Activated CD8-positive, alpha-beta memory T cell treated with anti-CD3 and anti-CD28 coated beads for 1 hour (primary cell): ENCODE measurements at places on chromosomes 7 and 10.

- no peak for DNase-seq
Observed at GRCh38 chr7:158953912-158954311, 97.6 kb downstream of the DYNC2I1 start.

DNA sequence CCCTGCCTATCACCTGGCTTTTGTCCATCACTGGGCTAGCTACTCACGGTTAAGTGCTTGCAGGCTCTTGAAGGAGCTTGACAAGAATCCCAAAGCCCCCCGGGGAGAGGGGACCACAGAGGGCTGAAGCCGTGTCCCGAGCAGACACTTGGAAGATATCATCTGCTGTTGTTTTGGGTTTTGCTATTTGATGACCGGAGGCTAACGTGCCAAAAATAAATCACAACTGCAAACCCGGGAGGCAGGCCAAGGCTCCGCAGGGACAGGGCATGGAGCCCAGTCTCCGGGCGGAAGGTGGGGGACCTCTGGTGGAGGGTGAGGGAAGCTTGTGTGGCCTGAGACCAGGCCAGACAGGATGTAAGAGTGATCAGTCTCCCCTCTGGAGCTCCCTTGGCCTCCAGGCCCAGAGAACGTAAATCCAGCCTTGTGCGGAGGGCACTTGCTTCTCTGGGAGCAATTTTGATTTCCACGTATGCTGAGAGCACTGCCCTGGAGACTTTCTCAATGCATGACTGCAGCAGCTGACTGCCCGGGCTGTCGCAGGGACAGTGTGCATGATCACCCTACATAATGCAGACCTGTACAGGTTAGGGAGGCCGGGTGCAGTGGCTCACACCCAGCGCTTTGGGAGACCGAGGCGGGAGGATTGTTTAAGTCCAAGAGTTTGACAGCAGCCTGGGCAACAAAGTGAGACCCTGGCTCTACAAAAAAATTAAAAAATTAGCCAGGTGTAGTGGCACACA lies at the start of gene PHKG1:
PHKG1 (minus strand) TSS at position 164 of the 743 bp plus-strand sequence. CDS start 4,011 bp downstream, outside the sequence.
- no peak for DNase-seq

GRCh38 chr7:130461272-130461671 lies 20.5 kb upstream of the CEP41 start:
- DNase-seq: no peak

- DNase-seq: no peak
Observed at GRCh38 chr10:132477398-132478340, 59.9 kb upstream of the INPP5A start.

GRCh38 chr10:62046522-62047227 lies 145.2 kb downstream of the ARID5B start:
- DNase-seq: no peak

GRCh38 chr7:145665499-145666258 lies 450.9 kb upstream of the CNTNAP2 start:
- DNase-seq: no peak

DNA sequence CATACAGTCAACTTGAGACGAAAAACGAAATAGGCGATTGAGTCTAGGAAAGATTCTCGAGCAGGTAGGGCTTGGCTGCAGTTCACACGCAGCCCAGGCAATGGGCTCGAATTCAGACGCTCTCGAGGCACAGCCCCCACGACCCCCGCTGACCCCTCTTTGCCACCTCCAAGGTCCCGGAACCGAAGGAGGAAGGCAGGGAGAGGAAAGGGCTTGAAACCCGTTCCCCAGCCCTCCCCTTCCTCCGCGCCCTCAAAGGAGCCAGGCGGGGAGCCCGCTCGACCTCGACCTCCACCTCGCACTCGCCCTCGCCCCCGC lies 441 bp downstream of the CCDC186 start:
- DNase-seq: no peak

GRCh38 chr7:43372676-43373355 lies 210.1 kb upstream of the STK17A start:
- no peak for DNase-seq

- no peak for DNase-seq
Observed at GRCh38 chr7:139838876-139839275, 9.8 kb downstream of the TBXAS1 start.

GRCh38 chr10:6299234-6299633 lies 96.5 kb downstream of the PFKFB3 start:
- DNase-seq: no peak

DNA sequence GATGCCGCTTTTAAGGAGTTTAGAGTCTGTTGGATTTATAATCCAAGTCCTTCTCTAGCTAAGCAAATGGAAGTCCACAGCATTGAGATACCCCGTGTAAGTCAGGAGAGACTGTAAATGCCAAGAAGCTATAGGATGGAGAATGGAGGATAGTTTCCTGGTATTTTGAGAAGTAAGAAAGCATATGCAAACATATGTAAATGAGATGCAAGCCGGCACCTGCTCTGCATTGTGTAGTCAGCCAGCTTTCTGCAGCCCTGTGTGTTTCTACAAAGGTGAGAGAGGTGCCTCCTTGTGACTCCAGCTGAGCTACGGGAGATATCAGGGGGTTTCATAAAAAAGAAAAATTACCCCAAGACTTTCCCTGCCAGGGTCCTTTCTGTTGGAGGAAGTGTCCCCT lies 176.3 kb downstream of the RPS24 start:
- no peak for DNase-seq

DNA sequence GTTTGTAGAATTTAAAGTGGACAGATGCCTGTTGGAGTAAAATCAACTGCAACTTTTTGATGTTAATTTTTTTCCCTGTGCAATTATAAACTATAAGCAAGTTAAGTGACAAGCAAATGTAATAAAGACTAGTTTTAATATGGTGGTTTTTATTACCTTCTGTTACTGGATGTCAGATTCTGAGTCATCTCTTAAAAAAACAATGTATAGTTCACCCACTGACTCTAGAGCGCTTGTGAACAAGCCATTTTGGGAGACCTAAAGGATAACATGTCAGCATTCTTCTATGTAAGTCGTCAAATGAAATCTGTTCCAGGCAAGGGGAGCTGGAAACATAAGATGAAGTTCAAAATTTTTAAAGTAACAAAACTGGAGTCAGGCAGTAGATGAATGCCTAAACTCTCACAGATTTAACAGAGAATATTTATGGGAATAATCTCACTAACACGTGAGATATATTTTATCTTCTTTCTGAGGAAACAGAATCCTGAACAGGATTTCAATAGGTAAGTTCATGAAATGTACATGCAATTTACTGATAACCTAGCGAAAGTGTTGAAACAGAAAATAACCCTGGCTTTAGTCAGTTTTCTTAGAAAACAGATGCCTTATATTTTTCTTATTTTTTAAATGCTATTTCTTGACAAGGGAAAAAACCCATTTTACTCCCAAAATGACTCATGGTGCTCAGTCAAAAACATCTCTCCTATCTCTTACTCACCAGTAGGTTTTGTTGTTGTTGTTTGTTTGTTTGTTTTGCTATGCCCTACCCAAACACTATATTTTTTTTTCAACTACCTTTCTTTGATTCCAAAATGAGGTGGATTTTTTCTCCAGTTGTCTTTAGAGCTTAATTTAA lies 91.7 kb downstream of the SLC39A12 start:
- DNase-seq: no peak

GRCh38 chr10:44261710-44262455 lies 123.0 kb downstream of the CXCL12 start:
- no peak for DNase-seq

DNA sequence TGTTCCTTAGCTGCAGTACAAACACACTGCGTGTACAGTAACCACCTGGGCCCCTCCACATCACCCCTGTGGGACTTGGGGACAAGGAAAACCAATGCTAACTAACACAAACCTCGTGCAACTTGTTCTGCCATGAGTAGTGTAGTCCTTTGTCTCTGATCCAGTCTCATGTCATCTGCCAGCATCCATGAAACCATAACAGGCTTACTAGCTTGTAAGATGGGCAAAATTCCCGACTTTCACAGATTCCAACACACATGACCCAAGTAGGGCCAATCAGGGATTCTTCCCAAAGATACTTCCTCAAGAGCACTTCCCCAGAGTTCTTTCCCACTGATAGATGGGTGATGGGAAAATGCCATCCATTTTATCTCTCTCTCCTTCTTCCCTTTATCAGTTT lies 41.1 kb upstream of the GARS1 start:
- DNase-seq: no peak

- no peak for DNase-seq
Observed at GRCh38 chr7:952548-953441, 1.7 kb downstream of the ADAP1 start.

GRCh38 chr10:631266-631665 lies 58.2 kb downstream of the DIP2C start:
- DNase-seq: no peak

DNA sequence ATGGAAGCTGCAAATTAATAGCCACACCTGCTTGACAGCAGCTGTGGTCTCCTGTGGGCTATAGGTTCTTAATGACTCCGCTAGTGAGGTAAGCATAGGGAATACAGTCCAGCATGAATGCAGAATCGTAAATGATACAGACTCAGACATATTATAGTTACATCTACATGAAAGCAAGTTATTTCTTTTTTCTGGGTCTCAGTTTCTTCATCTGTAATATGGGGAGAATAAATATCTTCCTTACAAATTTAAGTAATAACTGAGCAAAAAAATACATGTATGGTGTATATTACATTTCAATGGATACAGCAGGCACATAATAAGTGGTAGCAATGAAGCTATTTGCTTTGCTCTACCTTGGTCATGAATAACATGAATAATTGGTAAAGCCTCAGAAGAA lies 245.9 kb upstream of the RHOBTB1 start:
- no peak for DNase-seq

- no peak for DNase-seq
Observed at GRCh38 chr10:131239926-131240325, 71.6 kb downstream of the TCERG1L start.

GRCh38 chr7:14144538-14144937 lies 155.1 kb upstream of the ETV1 start:
- no peak for DNase-seq

GRCh38 chr7:129970816-129971215 lies 18.1 kb upstream of the UBE2H start:
- no peak for DNase-seq

DNA sequence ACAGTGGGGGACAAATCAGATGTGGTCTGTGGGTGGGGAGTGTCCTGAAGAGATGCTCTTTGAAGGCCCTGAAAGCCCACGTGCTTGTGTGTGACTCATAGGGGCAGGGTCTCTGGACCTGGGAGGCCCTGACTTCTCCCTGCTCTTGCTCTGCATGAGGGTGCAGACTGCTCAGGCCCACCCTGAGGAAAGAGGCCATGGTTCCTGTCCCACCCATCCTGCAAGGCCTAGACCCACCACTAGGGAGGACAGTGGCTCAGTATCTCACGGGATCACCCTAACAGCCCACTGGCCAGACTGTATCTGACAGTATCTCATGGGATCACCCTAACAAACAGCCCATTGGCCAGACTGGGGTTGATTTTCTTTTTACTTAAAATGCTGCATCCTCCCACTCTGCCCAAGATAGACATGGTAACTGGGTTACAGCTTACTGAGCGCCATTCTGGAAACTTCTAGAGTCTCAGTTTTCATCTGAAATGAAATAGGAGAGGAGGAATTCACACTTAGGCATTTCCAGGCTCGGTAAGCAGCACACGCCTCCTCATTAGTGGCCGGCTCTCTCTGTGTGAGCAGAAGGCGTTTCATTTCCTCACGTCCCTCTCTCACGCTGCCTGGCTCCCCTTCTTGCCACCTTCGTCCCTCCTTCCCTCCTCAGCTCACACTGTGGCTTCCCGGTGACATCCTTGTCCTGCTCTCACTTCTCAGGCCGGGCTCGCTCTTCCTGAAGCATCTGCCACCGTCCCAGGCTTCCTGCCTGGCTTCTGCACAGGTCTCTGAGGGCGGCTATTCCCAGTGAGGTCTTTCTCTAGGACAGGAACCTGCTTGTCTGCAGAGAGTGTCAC lies 242.6 kb downstream of the GLRX3 start:
- no peak for DNase-seq

- no peak for DNase-seq
Observed at GRCh38 chr7:102832674-102833073, 80.1 kb upstream of the LRRC17 start.

- DNase-seq: no peak
Observed at GRCh38 chr10:79103585-79103984, 34.8 kb downstream of the ZMIZ1 start.

GRCh38 chr10:76647301-76647700 lies 990.3 kb downstream of the KCNMA1 start:
- DNase-seq: no peak

- no peak for DNase-seq
Observed at GRCh38 chr10:34808801-34809745, 6.0 kb downstream of the PARD3 start.

GRCh38 chr7:106288263-106288662 lies 3.5 kb upstream of the NAMPT start:
- no peak for DNase-seq

- DNase-seq: no peak
Observed at GRCh38 chr7:134300988-134301387, 15.7 kb downstream of the SLC35B4 start.

DNA sequence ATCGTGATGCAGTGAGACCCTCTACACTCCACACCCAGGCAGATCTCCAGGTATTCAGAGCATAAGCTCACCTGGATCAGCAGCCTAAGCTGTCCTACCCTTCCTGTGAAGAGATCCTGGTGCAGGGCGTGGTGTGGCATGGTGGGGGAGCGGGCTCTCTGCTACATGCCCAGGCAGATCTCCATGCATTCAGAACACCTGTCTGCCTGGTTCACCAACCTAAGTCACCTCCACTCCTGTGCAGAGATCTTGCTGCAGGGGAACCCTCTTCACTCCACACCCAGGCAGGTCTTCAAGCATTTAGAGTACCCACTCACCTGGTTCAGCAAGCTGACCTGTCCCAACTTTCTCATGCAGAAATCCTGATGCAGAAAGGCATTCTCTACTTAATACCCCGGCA lies 394.4 kb upstream of the SEMA3A start:
- no peak for DNase-seq

DNA sequence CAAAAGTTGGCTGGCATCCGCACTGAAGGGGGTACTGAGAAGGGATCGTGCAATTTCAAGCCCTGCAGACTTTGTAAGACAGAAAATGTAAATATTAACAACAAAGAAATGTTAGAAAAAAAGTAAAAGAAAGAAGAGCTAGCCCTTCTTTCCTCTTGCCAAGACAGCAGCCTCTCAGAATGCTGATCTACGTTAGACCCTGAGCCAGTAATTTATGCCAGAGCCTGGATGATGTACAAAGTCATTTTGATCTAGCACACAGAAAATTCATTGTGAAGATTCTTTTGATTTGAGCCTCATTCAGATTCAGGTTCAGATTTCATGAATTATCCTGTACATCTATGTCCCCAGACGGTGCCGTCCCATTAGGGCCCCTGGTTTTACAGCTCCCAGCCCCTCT lies 105.2 kb downstream of the PRKCQ start:
- no peak for DNase-seq

DNA sequence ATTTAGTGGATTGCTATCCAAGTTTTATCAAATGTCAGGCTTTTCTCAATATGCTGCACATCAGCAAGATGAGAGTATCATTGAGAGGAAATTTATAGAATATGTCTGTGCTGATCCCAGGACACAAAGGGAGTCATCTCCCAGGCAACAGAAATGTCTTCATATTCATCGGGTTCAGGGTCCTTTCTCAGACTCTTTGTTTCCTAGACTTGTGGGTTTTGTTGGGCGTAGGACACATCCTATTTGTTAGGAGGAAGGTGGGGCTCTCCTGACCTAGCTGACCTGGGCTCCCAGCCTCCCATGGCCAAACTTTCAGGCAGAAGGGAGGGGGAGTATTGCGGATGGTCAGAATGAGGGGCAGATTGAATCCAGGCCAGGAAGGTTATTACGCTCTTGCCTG lies 22.9 kb upstream of the NPS start:
- DNase-seq: no peak
